Choroid plexus epithelial cell (primary cell): ENCODE measurements at places on chromosomes 7 and 10.

GRCh38 chr10:96093948-96094347 is 36.1 kb upstream of the ZNF518A start:
- no peak for DNase-seq

DNA sequence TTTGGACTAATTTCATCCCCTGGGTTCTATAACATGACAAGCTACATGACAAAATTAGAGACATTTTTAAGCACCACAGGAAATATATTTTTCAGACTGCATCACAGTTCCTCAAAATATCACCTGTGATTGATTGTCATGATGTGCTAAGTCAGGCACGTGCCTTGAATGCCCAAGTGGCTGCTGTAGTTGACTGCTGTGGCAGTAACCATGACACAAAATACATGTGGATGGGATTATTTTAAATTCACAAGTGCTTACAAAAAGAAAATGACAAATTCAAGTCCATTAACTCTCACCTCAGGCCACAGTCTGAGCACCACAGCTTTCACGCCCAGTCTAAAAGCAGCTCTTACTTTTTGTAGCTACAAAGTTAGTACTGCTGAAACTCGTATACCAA is 45.5 kb downstream of the TNPO3 start:
- DNase-seq, result no peak

GRCh38 chr10:5618042-5618441 is 48.4 kb downstream of the ASB13 start:
- no peak for DNase-seq

DNA sequence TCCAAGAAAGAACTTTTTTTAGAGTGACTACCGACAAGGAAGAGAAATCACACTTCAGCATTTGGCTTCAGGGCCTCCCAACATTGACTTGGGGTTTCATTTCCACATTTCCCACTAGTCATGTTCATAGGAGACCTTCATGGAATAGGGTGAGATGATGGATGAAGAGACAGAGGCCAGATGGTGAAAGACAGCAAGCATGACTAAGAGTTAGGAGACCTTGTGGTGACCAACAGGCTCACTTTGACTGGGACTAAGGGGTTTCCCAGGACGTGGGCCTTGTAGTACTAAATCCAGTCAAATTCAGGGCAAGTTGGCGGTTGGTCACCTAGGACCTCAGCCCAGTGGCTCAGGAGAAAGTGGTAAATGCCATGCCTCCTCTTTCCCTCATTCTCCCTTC is 3.0 kb upstream of the GIMAP5 start:
- DNase-seq, result no peak

- DNase-seq, result peak; percentile 16
Observed at GRCh38 chr7:16136896-16137295, 284.4 kb downstream of the CRPPA start.

GRCh38 chr7:11427686-11428273 is 404.2 kb downstream of the THSD7A start:
- DNase-seq, result peak; percentile 89

DNA sequence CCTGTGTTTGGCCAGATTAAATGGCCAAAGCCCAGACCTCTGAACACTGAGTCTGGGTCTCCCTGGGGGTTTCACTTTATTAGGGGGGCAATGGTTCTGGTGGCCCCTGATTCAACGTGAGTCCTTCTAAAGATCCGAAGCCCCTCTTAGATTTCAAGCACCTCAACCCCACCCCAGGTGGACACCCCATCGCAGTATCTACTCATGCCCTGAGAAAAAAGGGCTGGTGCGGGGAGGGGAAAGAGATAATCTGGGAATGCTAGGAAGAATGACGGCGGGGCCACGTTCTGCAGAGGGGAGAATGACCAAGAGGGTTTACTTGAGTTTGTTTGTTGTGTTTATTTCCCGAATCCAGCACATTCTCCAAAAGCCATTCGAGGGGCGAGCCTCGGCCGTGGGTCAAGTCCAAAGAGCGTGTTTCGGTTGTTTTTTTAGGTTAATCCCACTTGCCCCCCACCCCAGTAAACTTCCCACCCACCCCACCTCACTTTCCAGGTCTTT is 832 bp downstream of the PDLIM1 start:
- DNase-seq, result no peak

- peak; percentile 26 for DNase-seq
Observed at GRCh38 chr10:26555719-26556368, 117.7 kb downstream of the APBB1IP start.

DNA sequence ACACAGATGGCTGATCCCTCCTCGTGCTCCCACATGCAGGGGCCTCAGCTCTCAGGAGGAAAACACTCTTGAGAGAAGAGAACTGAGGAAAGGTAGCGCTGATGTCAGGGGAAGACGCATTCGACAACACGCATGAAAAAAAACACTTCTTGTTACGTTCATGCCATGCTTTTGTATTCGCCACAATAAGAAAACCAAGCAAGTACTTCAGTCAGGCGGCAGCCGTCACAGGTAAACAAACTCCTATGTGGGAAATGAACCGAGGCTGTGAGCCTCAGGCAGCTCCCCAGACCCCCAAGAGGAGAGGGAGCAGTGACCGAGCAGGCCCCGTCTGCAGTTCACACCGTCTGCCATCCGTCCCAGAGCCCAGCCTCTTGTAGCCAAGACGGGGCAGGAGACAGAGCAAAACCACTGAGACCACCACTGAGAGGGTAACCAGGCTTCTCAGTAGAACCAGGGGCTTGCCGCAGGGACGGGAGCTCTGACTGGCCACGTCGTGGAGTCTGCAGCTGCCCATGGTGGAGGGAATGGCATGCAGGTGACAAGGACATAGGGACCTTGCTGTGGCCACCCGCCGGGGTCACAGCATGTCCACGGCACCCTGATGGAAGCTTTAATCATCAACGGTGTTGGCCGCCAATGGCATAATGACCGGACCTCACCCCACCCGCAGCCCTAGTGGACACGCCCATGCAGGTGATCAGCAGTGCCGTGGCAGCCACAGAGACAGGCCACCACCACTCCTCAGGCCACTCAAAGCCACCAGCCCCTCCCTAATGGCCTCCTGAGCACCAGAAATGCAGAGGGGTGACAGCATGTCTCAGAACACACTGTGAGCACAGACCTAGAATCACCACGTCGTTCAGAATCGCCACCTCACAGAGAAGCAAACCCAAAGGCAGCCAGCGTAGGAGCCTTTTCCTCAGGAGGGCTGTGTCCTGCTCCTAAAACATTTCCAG is 304.3 kb downstream of the PTPRN2 start:
- no peak for DNase-seq

GRCh38 chr7:126608339-126608776 is 644.4 kb downstream of the GRM8 start:
- DNase-seq, result peak; percentile 48

GRCh38 chr10:29355411-29355991 is 66.6 kb downstream of the LYZL1 start:
- DNase-seq, result peak; percentile 35

DNA sequence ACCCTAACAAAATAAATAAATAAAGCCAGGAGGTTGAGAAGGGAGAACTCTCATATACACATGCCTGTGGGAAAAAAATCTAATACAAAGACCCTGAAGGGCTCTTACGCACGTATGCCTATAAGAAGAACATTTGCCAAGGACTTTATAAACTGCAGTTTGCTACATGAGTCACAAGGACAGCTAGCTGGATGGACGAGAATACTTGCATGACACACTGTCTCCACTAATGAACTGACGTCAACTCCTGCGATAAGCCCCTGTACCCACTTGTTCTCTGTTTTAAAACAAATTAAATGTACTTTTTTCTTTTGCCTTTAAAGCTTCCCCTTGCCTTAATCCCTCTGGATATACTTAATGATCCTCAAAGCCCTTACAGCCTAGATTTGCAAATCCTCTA is 374.6 kb upstream of the GHITM start:
- DNase-seq, result peak; percentile 1

- DNase-seq, result no peak
Observed at GRCh38 chr7:151895631-151896031, 18.7 kb upstream of the PRKAG2 start.

- DNase-seq, result peak; percentile 50
Observed at GRCh38 chr7:157570531-157571200, 233.9 kb downstream of the DNAJB6 start.

DNA sequence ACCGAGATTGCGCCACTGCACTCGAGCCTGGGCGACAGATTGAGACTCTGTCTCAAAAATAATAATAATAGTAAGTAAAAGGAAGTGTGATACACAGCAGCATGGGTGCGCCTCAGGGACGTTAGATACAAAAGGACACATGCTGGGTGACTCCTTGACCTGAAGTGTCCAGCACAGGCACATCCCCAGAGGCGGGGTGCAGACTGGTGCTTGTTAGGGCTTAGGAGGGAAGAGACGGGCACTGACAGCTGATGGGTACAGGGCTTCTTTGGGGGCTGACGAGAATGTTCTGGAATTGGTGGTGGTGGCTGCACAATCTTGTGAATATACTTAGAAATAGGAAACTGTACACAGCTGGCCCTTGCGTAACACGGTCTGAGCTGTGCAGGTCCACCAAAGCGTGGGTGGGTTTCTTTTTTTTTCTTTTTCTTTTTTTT is 61.8 kb upstream of the DNAJB6 start:
- DNase-seq, result no peak

- no peak for DNase-seq
Observed at GRCh38 chr7:24356718-24357386, 72.9 kb downstream of the NPY start.

GRCh38 chr10:49649936-49650723 is 29.3 kb upstream of the C10orf53 start:
- no peak for DNase-seq

DNA sequence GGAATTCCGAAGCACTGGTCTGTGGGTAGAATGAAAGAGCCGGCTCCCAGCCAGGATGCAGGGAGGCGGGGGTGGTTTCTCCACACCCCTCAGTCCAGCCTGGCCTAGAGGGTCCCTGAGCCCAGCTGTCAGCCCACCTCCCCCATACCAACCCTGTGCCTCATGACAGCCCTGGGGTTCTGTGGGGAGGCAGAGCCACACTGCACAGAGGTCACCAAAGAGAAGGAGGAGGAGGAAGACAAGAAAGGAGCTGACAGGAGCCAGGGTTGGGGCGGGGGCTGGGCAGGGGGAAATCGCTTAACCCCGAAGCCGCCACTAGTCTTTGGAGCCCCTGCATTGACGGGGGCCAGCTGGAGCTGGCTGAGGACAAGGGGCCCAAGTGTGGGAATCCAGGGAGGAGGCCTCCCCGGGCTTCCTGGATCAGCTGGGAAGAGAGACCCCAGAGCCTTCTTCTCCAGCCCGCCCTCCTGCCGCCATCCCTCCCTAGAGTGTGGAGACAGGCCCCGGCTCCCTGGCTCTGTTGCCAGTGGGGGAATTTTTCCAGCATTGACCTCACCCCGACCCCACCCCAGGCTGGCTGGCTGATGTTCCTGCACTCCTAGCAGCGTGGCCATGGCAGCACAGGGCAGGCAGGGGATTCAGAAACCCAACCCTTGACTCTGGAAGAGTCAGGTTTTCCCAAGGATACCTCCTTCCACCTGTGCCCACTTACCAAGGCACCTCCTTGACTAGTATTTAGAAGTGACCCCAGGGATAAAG is 32.5 kb downstream of the KAZALD1 start:
- no peak for DNase-seq

DNA sequence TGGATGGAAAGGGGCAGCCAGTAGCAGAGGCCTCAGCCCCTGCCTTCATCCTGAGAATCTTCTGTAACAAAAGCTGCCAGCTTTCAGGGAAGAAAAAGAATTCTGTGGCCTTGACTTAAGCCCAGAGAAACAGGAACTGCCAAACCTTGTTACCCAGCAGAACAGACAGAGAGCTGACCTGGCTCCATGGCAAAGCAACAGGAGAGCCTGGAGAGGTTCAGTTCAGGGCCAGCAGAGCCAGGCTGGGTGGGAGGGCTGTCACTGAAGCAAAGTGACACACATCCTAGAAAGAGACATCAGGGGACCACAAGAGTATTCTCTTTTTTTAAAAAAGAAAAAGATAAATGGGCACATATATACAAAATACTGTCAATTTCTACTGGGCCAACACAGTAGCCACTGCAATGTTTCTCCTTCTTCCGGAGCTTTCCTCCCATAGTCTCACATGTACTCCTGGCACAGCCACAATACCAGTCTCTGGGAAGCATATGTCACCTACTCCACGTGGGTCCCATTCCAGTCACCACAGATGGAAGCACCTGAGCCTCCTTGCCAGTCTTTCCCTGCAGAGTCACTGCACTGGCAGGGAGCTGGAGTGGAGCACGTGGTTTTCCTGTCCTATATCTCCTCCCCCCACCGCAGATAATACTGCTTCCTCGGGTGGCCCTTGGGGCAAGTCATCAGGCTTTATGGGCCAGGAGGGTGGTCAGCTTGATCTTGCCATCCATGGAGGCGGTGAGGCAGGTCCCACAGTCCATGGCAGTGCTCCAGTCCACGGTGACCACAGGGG is 15.2 kb upstream of the CYREN start:
- no peak for DNase-seq

- DNase-seq, result no peak
Observed at GRCh38 chr10:49276596-49276995, 22.4 kb upstream of the C10orf71 start.

- DNase-seq, result no peak
Observed at GRCh38 chr10:124092250-124092859, 1.0 kb downstream of the CHST15 start.

GRCh38 chr10:131842351-131843088 is 58.3 kb upstream of the PPP2R2D start:
- no peak for DNase-seq

- DNase-seq, result no peak
Observed at GRCh38 chr10:127648885-127649284, 88.1 kb upstream of the FOXI2 start.

- no peak for DNase-seq
Observed at GRCh38 chr7:30873207-30873606, 38.4 kb upstream of the AQP1 start.

DNA sequence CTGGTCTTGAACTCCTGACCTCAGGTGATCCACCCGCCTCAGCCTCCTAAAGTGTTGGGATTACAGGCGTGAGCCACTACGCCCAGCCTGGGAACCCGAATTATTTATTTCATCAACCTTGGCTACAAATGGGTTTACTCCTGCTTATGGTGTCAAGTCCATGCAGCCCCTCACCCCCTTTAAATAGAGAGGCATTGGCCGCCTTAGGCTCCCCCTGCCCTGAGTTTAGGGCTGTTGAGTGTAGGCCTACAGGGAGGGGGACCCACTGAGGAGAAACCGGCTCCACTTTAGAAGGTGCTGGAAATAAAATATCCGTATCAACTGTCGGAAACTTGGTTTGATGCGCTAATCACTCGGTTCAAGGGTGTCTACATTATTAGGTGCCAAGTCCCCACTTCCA is 8.7 kb upstream of the SP8 start:
- DNase-seq, result no peak

DNA sequence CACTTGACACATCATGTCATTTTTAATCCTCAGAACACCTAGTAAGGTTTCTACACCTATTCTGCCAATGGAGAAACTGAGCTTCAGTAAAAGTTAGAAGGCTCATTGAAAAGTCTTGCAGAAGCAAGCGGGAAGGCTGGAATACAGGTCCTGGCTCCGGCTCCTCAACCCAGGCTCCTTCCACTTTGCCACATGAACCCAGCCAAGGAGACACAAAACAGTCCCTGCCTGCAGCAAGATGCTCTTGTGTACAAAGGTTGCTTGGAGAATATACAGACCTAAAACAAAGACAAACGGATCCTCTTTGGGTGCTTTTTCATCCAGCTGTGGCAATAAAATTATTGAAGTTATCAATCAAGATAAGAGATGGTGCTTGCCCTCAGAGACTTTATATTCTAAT is 106.8 kb downstream of the SORBS1 start:
- DNase-seq, result no peak
